ENCODE measurements at places on chromosomes 7 and 10.

DNA sequence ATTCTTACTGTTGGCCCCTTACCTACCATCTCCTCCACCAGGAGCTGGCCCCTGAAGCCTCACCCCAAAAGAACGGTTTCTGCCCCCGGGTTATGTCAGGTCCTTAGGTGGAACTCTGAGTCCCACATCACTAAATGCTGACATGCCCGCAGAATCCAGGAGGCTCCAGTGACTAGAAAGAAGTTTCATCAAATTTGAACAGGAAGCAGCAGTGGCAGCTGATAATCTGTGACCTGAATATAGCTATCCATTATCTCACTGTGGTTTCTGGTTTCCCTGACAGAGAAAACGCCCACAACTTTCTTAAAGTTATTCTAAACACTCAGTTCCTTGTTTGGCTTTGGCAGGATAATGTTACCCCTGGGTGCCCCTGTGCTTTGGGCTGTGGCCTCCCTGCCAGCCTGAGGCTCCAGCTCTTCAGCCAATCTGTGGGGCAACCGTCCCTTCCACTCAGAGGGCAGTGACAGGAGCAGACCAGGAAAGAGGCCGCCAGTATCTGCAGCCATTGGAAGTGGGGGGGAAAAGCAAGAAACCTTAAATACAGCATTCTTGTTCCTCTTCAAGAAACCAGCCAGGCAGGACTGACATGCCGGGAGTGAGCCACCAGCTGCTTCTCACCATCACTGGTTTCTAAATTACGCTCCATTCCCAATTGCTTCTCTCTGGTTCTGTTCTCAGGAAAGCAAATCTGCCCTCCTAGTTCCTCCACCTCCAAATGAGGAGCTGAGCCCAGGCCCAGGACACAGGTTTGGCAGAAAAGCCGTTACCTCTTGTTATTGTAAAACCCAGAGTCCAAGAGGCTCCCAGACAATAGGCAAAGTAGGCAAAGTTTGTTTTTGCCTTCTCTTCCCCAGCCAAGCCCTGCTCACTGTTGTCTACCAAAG is 41.2 kb upstream of the VCL start:
- DNase-seq: no peak

- DNase-seq: peak; percentile 13
These were observed 14.6 kb downstream of the PALS2 start for GRCh38 chr7:24587853-24588252.

- no peak for DNase-seq
These were observed 96.2 kb downstream of the NPTX2 start for GRCh38 chr7:98713165-98713810.

- no peak for DNase-seq
These were observed 123.0 kb downstream of the GPR85 start for GRCh38 chr7:112963634-112964033.

- no peak for DNase-seq
These were observed 80.1 kb upstream of the CAPZA2 start for GRCh38 chr7:116782177-116782711.

DNA sequence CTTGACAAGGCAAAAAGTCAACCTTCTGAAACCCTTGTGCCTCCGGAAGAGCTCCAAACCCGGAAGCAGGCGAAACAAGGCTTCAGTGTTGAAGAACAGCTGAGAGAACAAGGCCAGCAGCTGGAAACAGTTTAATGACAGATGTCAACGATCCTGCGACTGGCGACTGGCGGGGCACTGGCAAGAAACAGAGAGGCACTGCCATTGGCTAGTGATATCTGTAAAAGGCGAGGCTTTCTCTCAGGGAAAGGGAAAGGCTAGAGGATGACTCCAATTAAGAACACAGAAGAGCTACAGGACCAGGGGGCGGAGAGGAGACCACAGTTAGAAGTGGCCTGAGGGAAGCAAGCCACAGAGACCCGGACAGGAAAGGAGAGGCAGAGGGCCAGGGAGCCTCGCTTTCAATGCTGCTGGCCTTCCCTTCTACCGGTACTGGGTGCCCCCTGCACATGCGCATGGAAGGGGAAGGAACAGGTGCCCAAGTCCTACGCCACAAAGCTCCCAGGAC is 19.4 kb downstream of the ITGB1 start:
- no peak for DNase-seq

DNA sequence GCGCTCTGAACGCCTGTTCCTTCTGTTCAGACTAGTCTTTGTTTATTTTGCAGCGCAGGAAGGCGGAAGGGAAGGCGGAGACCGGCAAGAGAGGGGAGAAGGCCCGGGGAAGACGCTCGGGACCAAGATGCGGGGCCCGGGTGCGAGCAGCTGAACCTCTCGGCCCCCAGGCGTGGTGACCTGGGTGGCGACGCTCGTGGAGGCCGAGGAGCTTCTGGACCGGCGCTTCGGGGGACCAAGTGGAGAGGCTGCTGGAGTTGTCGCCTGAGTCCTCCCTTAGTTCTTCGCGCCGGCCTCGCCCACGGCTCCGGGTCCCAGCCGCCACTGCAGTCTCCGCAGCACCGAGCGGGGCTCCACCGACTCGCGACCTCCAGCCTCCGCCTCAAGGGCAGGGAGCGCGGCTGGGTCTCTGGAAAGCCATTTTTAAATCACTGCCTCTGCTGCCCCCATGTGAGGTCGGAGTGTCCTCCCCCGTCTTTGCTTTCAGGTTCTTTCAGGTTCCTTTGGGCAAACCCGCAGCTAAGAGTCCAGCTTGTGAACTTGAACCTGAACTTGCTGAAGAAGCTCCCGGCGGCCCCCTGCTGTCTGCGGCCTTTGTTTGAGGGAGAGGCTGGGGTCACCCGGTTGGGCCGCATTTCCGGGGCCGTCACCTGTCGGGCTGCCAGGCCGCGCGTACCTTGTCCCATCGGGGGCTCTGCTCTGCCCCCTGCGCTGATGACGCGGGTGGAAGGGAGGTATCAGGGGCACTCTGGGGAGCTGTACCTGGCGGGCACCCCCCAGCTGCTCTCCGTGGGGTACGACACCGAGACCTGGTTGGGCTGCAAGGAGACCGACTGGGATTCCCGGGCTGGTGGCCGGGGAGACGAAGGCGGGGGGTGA is 136.0 kb downstream of the KIF20B start:
- DNase-seq: no peak

- DNase-seq: no peak
These were observed 23.4 kb downstream of the DOCK4 start for GRCh38 chr7:112182749-112183148.

DNA sequence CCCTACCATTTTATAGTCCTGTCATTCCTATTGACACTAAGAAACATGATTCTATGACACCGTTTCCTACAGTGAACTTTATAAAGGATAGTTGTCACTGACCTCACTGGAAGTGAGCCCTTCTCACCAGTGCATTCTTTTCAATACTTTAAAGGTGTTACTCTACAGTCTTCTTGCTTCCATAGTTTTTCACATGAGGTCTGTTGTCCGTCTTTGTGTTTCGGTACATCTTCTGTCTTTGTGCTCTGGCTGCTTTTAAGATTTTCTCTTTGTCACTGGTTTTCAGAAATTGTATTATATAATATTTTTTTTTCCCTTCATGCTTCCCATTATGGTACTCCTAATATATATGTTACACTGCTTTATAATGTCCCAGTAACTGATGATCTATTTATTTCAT is 174.2 kb downstream of the KIF20B start:
- DNase-seq: no peak

- DNase-seq: peak; percentile 10
These were observed 82.3 kb upstream of the ADRB1 start for GRCh38 chr10:113961182-113962031.

DNA sequence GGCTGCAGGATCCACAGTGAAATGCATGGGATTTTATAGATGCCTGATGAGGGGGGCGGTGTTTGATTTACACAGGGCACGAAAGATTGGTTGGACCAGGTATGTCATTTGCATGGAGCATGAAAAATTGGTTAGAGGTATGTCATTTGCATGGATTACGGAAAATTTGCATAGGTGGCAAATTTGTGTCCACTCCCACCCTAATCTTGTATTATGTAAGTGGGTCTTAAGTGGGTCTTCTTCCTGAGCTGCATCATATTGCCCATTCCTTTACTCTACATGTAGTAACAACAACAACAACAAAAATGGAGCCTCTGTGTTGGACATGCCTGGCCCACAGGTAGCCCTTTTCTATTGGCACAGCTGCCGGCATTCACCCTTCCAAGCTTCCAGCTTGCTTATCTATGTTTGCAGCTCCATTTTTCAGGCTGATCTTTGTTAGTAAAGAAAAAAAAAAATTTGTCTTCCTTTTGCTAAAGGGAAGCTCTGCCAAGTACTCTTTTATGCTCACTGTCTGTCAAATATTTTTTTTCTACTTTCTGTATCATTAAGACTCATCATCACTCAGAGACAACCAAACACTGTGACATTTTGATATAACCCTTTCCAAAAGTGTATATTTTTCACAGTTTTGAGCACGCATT is 10.3 kb upstream of the ZNF273 start:
- DNase-seq: no peak

- no peak for DNase-seq
These were observed 4.5 kb upstream of the TACC2 start for GRCh38 chr10:121984463-121984862.

GRCh38 chr10:60466267-60467201 is 76.9 kb upstream of the ANK3 start:
- DNase-seq: no peak

DNA sequence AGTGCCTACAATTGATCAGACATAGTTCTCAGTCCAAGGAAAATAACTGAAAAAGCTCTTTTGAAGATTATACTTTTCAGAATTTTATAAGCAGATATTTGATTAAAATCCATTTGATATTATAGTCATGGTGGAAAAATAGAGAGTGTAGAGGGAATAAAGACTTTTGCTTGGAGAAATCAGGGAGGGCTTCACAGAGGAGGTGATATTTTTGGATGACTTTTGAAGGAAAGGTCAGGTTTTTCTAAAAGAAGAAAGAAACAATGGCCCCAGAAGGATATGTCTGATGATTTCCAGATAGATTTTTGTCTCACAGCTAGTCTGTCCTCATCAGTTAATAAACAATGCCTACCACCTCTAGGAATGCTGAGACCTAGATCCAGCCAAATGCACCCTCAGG is 806.3 kb upstream of the CELF2 start:
- no peak for DNase-seq

GRCh38 chr7:83908526-83908925 is 259.6 kb upstream of the SEMA3E start:
- no peak for DNase-seq

GRCh38 chr10:6138456-6138855 is 49.6 kb downstream of the RBM17 start:
- DNase-seq: no peak

DNA sequence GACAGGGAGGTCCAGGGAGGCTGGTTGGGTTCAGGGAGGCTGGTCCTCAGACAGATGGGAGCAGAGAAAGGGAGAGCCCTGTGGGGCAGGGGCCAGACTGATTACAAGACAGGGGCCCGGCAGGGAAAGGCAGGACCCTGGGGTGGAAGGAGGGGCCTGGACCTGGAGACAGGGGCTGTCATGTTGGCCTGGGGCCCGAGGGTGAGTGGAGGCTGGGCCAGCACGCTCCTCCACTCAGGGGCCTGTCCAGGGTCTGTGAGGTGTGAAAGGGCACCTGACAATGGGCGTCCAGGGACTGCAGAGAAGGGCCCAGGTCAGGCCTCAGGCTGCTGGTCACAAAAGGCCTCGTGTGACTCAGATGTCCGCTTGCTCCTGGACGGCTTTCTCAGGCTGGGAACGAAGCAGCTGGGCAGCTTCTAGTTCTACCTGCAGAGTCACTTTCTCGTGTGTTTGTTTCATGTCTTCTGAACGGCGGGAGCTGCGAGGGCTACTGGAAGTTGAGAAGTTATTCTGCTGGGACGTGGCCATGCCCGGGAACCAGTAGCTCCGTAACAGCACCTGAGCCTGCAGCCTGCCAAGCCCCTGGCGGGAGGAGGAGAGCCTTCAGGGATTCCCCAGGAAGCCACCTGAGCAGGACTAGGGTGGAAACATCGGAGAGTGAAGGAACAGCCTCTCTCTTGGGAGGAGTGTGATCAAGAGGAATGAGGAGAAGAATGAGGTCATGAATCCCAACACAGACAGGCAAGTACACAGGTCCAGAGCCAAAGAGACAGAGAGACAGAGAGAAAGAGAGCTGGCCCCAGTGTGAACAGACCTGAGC is 65.8 kb downstream of the KLF6 start:
- no peak for DNase-seq

DNA sequence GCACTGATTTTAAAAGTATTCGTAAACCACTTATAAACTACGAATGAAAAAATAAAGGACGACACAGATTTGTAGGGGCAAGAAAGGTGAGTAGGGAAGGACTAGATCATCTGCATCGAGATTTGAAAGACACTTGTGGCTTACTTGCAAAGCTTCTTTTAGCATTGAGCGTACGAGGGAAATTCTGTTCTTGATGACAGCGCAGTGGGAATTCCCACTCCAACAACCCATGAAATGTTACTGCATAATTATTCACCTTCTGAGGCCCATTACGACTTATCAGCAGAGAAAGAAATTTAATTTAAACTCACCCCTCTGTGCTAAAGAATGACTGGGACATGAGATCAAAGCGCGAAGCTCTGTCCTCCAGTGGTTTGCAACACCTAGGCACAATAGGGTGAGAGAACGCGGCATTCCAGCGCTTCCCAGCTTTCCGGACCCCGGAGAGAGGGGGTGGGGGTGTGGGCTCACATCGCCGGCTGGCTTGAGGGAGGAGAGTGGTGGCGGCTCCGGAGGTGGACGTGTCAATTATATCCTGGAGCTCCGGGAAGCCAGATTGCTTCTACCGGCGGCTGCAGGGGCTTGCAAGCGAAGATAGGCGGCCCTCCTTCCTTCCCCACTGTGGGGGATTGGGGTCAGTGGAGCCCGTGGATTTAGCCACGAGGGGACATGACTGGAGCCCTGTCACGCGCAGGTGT is 10.3 kb downstream of the SP8 start:
- no peak for DNase-seq

- DNase-seq: no peak
These were observed 155.1 kb upstream of the SEMA3D start for GRCh38 chr7:85341973-85342372.

DNA sequence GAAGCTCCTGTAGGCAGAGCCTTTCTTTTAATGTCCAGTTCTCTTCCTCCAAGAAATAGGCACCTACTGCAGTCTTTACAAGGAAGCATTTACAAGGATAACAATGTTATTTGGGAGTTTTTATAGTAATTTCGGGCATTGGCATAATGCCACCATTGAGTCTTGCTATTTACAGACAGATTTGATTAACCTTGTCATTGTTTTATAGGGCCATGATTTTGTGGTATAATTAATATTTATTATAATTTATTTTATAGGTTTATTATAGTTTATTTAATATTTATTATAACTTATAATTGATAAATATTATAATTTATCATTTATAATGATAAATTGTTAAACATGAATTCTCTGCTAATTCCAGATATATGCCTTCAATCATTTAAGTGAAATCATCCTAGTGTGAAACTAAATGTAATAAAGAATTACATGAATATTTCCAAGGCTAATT is 573 bp upstream of the POT1 start:
- no peak for DNase-seq

DNA sequence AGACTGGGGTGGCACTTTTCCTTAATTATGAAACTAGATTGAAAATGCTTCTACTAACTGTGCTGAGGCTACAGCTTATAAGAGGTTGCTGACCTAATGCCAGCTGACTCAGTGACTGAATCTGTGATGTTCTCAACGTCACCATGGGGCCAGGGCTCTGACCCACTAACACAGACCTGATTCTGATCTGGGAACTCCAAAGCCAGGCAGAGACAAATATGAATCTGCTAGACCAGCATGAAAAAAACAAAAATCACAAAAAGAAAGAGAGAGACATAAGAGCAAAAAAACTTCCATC is 16.1 kb downstream of the USP6NL start:
- DNase-seq: no peak

- DNase-seq: no peak
These were observed 1064.1 kb upstream of the GHITM start for GRCh38 chr10:83075016-83075814.

- DNase-seq: no peak
These were observed 8.2 kb downstream of the NKX2-3 start for GRCh38 chr10:99540657-99541531.

GRCh38 chr7:100173806-100174495 is 3.2 kb downstream of the GPC2 start:
- no peak for DNase-seq

Measured in stimulated activated CD8-positive, alpha-beta memory T cell treated with anti-CD3 and anti-CD28 coated beads, Interleukin-4, amount 100 ng/mL, for 4 hours (primary cell).